Stimulated activated memory B cell treated with anti-CD40 and anti-IgM and Interleukin-4, amounts not matched to agents 10 μg/mL and 1 μg/mL and 100 μg/mL, for 72 hours (primary cell): ENCODE measurements at places on chromosomes 6 and 20.

- no peak for ATAC-seq
These were observed 35.6 kb downstream of the TM9SF4 start for GRCh38 chr20:32144898-32145662.

DNA sequence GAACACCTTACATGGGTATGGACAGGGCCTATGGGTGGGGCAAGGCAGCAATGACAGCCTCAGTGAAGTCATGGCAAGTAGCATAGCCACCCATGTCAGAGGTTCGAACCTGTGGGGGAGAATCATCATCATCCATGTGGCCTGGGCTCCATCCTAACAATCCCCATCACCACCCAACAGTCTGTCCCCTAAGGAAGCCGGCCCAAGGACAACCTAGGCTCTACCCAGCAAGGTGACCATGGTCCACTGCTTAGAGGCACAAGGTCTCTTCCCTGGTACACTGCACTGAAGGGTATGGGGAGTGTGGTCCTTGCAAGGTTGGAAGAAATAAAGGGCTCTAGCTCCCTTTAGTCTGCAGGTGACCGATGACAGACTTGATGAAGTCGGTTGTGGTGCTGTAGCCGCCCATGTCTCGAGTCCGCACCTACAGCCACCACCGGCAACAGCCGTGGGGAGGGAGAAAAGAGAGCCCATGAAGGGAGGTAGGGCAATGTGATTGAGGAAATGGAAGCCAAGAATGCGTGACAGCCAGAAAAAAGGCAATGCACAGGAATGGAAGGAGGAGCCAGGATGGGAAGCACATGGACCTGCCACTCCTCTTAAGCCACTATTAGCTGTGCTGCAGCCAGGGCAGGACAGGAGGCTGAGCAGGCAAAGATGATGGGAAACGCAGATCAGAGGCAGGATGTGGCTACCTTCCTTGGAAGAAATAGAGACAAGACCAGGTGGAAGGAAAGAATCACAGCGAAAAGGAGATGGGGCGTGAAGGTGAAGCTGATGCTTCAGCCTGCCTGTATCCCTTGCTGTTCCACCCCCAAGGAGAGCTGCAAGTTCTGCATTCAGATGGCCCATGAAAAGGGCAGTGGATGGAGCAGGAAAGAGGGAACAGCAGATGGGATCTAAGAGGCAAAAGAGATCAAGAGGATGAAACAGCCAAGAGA is 5.3 kb downstream of the IDH3B start:
- ATAC-seq, result peak; percentile 41

GRCh38 chr6:125102891-125103290 is 50.7 kb upstream of the TPD52L1 start:
- no peak for ATAC-seq

DNA sequence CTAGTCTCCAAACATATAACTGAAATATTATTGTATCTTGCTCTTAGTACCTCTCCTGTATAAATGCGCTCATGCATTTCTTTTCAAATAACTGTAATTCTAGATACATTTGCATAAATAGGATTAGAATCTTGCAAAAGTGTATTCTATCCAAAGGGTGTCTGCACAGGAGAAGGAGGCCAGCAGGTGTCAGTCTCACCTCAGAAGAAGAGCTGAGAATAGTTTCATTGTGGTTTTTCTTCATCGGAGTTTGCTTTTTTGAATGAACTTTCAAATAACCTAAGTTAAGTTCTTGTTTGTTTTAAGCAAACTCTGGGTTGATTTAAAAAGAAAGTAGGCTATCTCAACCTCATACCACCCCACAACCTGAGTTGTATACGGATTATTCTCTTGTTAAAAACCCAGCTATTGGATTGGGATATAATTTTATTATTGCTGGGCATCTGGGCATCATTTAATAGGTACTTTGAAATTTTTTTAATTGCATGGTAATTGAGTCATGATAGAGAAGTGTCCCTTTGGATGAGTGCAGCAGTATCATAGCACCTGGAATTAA is 125.0 kb upstream of the MLIP start:
- ATAC-seq, result no peak

DNA sequence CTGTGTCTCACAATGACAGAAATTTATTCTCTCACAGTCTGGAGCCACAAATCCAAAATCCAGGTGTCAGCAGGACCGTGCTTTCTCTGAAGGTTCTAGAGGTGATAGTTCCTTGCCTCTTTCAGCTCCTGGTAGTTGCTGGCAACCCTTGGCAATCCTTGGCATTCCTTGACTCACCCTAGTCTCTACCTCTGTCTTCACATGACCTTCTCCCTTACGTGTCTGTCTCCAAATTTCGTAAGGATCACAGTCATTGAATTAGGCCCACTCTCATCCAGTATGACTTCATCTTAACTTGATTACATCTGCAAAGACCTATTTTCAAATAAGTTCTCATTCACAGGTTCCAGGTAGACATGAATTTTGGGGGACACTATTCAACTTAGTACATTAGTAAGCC is 143.1 kb downstream of the CEP57L1 start:
- ATAC-seq, result no peak

DNA sequence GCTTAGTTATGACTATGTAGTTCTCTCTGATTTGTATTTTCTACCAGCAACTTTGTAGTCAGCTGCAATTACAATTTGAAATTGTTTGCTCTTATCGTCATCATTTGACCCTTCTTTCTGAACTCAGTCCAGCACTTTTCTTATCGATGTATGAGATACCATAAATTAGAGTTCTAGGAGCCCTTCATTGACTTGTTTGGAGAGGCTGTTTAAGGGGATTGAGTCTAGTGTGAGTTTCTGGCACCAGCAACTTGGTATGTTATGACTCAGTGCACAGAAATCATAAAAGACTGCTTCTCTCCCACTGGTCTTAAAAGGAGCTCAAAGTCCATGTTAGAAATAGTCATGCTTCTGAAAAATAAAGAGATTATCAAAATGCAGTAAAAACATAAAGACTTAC is 190.3 kb downstream of the TENT5A start:
- no peak for ATAC-seq
